ENCODE measurements at places on chromosomes 1 and 21. TPM values are rescaled to one million over a fixed set of nuclear protein-coding genes. Genes with fewer than 3 reads are reported as not detected.

SLC25A34 gene
- 0.58 TPM for total RNA-seq

ARMH1 gene
- total RNA-seq, result 1.3 TPM

SERPINC1 gene
- total RNA-seq, result 0.17 TPM

IGSF5 gene
- not detected for total RNA-seq

Measured in smooth muscle cell of trachea (primary cell).